ENCODE measurements at places on chromosomes 4 and X. TPM values are rescaled to one million over a fixed set of nuclear protein-coding genes. Genes with fewer than 3 reads are reported as not detected.

GRCh38 chrX:43693602-43694406 lies 37.7 kb downstream of the MAOA start:
- DNase-seq, result no peak

DNA sequence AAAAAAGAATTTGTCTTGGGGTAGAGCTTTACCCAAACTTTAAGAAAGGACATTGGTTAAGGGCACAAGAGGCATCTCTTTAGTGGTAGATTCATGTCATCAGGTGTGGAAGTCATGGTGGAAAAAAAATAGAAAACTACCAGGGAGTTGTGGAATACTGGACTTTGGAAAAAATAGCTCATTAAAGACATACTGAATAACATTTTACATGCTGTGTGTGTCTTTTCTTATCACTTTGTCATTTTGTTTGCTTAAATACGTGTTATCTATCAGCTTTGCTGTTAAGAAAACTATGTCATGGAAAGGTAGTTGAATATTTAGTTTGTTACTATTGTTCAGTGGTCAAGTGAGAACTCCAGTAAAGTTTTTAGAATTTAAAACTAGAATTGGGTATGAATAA lies 147.0 kb downstream of the CCSER1 start:
- DNase-seq, result no peak

EXOSC9 gene
- 12.2 TPM for total RNA-seq

- DNase-seq, result no peak
Observed at GRCh38 chr4:5260121-5260520, 208.8 kb downstream of the STK32B start.

GRCh38 chr4:1711055-1711570 lies 1.0 kb downstream of the SLBP start:
- no peak for DNase-seq

All from heart left ventricle (tissue), 16 donors.